Kasumi-1 (cell line): ENCODE measurements at places on chromosomes 7 and 10.

- peak; percentile 86 for DNase-seq
These were observed 744 bp downstream of the FRAT2 start for GRCh38 chr10:97333601-97334369.

DNA sequence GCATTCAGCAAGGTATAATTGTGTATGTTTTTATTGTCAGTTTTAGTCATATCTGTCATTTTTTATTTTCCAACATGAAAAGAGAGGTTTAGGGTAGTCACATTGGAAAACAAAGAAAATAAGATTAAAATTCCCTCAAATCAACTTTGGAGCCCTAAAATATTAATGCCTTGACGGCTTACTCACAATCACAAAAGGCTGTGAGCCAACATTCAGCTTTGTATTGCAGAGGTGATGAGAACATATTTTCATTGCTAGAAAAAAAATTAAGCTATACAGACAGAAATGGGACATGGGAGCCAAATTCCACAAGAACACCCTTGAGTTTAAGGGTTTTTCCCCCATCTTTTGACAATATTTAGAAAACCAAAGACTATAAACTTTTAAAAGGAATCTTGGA is 30.2 kb downstream of the CALD1 start:
- no peak for DNase-seq

- no peak for DNase-seq
These were observed 446.0 kb downstream of the SUGCT start for GRCh38 chr7:40580776-40581175.

DNA sequence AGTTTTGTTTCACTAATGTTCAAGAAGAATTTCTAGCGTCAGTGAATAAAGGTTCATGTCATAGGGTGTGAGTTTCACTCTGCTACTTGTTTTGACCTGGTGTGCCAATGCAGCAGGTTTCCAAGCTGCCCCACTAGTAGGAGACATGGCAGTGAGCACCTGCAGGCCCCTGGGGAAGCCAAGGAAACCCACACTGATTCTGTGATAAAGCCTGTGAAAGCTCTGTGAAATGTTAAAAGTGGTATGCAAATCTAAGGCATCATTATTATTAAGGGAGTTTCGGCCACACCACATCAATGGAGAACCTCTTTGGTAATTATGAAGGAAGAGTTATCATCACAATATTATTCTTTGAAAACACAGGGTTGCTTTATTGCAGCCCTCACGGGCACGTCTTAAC is 46.4 kb downstream of the ABCB5 start:
- DNase-seq: no peak

DNA sequence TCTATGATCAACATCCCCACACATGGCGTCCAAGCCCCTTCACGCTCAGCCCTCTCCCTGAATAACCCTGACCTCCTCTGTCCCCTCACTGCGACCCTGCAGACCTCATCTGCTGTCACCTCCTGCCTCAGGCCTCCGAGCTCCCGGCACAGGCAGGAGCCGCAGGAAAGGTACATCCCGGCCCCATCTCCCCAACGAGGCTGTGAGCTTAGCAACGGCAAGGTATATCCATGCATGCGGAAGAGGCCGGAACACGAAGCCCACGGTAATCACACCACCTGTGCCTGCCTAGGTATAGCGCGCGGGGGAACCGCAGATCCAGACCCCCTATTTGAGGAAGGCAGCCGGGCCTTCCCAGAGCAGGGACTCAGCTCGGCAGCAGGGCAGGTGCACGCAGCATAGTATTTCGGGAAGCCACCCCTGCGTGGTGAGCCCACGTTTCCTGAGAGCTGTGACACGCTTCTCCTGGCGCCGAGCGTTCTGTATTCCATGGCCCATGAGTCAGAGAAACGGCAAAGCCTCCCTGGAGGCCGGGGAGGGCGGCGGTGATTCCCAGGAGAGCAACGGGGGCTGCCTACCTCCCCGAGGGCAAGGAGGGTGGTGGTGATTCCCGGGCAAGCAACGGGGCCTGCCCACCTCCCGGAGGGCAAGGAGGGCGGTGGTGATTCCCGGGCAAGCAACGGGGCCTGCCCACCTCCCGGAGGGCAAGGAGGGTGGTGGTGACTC is 50.1 kb upstream of the DNAAF5 start:
- no peak for DNase-seq

- DNase-seq: peak; percentile 96
These were observed 60.1 kb downstream of the LANCL2 start for GRCh38 chr7:55425141-55425752.

GRCh38 chr7:34061149-34061548 is 155.8 kb downstream of the BMPER start:
- no peak for DNase-seq

DNA sequence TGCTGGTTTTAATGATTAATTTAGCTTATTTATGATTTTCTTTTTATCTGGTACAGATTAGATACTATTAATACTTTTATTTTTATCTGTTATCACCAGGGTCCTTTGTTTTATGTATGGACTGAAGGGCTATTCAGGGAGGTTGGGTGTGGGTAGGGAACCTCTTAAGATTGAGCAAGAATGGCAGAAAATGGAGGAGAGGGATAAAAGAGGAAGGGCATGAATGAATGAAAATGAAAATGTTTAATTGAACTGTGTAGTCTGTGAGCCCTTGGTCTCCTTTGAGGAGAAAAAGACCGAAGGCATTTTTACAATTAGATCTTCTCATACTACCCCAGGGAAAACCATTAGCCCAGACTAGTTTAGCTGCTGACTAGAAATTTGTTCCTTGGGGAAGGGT is 93.1 kb downstream of the CDK14 start:
- no peak for DNase-seq

GRCh38 chr10:84341983-84342382 is 13.6 kb downstream of the CCSER2 start:
- no peak for DNase-seq

DNA sequence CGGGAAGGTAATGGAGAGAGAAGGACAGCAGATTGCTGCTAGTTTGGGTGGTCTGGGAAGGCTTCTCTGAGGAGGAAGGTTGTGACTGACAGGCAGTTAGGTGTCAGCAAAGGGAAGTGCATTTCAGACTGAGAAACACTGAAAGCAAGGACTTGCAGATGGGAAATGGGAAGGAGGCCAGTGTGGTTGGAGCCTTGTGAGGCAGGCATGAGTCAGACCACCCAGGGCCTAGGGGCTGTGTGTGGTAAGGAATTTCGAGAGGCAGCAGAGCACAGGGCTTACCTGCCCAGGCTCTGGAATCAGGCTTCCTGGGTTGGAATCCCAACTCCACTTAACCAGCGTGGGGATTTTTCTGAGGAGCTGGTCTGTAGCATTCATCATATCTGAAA is 53.5 kb downstream of the NRF1 start:
- peak; percentile 76 for DNase-seq

- DNase-seq: no peak
These were observed 118.5 kb downstream of the ARHGAP21 start for GRCh38 chr10:24605141-24605540.

- no peak for DNase-seq
These were observed 26.2 kb upstream of the SLC29A3 start for GRCh38 chr10:71292624-71293445.

DNA sequence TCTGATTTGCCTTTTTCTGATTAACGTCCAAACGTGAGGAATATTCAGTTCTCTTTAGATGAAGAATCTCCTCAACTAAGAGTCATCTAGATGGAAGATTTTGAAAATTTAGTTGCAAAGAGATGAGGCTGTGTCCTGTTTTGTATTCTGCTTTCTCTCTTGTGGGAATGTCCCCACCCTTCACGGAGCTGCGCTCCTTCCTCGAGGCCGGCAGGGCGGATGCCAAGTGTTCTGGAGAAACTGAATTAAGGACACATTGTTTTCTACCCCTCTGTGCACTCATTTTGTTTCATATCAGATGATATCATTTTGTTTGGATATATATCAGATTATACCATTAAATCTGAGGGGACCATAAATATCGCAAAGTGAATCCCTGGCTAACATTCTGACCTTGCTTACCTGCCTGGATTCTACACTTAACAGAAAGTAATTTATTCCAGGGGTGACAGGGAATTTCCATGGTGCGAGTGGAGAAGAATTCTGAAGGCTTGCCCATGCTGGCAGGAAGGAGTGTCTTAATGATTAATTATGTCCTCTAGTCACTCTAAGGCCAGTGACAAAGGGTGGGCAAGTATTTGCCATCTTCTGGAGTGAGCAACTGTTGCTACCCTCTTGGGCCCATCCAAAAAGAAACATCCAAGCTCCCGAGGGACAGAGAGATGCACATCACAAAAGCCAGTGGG is 47.9 kb upstream of the IGFBP3 start:
- no peak for DNase-seq

GRCh38 chr7:112260911-112261310 is 54.4 kb downstream of the ZNF277 start:
- DNase-seq: no peak

- DNase-seq: no peak
These were observed 97.8 kb downstream of the ABCC2 start for GRCh38 chr10:99880080-99880835.

GRCh38 chr7:25541877-25542276 is 313.6 kb upstream of the NPVF start:
- no peak for DNase-seq

DNA sequence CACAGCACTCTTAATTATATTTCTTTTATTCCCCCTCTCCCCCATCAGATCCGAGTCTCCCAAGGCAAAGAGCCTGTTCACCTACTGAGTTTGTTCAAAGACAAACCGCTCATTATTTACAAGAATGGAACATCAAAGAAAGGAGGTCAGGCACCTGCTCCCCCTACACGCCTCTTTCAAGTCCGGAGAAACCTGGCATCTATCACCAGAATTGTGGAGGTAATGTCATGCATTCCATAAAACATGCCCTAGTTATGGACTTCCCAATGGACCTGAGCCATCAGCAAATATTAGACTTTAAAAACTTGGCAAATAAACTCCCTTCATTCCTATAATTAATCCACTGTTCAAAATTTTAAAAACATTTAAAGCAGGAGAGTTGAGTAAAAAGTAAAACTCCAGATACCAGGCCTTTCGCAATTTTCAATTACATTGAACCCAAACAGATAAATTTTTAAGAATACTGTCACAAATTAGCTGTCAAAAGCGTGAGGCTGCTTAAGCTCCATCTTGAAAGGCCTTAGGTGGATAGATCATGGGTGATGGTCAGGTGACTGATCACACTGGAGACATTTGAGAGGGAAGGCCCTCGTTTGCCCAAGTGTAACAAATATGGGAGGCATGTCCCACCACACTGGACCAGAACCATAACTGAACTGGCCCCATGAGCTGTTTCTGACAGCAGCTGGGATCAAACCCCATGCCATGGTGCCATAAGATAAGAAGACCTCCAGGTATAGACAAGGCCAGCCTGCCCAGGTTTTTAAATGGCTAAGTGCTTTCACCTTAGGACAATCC is 46.9 kb upstream of the ARL4A start:
- DNase-seq: no peak

- DNase-seq: no peak
These were observed 51.8 kb downstream of the PYROXD2 start for GRCh38 chr10:98363220-98363619.

DNA sequence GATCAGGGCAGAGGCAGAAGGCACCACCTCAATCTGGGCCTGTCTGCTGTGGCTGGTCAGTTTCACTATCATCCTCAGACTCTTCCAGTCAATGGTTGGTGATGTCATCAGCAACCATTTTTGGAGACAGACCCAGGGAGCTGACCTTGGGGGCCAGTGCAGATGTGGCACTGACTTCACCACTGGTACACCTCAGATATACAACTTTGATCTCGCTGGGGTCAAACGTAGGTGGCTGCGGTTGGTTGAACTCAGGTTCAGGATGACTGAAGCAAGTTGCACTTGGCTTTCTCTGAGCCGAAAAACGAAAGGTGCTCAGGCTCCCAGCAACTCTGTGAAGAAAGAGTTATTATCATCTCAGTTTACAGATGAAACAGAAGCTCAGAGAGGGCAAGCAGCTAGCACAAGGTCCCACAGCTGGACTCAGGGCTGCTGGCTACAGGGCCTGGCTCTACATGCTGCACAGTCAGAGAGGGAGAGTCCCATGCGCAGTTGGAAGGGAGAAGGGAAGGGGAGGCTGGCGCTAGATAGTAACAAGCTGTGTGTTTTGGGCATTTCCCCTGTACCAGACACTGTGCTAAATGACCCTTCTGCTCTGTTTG is 27.2 kb downstream of the ANKRD16 start:
- no peak for DNase-seq

- no peak for DNase-seq
These were observed 371.8 kb downstream of the MDFIC start for GRCh38 chr7:115293628-115294240.

DNA sequence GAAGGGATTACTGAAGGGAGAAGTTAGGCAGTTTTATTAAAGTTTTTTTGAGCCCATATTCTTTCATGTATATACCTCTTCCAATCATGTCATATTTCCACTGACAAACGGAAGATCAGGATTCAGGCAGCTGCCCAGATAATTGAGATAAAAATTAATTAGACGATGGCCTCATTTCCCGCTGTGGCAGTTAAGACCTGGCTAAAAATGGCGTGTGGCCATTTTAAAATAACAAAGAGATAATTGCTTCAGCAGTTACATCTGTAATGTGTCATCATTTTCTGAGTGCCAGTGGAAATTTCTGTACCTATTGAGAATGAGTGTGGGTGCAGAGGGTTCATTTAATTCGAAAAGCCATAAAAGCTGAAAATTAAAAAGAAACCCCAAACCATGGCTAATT is 215.1 kb downstream of the STK31 start:
- DNase-seq: no peak

- DNase-seq: no peak
These were observed 320.6 kb downstream of the REEP3 start for GRCh38 chr10:63841761-63842160.

- no peak for DNase-seq
These were observed 133.8 kb downstream of the NEURL1 start for GRCh38 chr10:103627111-103627892.

- no peak for DNase-seq
These were observed 11.1 kb downstream of the STAM start for GRCh38 chr10:17655009-17655408.

DNA sequence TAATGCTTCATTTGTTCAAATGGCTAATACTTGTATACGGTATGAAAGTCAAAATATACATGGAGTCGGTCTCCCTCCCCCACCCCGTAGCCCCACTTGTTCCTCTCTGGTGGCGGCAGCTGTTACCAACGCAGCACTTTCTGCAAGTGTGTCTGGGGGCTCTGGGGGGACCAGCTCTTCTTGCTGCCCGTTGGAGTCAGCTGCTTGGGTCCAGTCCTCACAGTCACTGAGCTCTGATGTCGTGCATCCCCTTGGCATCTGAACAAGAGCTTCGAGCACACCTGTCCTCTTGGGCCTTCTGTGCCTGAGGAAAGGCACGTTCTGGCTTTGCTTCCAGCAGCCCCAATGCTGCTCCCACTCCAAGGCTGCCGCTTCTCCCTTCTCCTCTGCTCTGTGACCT is 493.1 kb downstream of the PLXNA4 start:
- no peak for DNase-seq

DNA sequence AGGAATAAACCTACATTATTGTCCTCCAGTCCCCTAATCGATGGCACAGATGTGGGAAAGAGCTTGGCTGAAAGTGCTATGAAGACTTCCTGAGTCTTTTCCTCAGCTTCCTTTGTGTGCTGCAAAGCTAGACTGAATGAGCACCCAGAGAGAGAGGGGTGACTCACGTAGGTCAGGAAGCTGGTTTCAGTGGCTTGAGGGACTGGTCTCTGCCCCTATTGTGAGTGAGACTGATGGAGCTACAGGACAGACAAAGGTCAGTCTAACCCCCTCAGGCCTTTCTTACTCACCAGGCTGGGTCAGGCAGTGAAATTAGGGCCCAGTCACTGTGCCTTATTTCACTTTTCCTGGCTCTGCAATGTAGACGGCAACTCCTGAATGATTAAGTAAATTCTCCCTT is 171.1 kb upstream of the GRB10 start:
- no peak for DNase-seq

- DNase-seq: no peak
These were observed 96.7 kb upstream of the SLC25A13 start for GRCh38 chr7:96418581-96418980.
